ENCODE measurements at places on chromosomes 7 and 10.

DNA sequence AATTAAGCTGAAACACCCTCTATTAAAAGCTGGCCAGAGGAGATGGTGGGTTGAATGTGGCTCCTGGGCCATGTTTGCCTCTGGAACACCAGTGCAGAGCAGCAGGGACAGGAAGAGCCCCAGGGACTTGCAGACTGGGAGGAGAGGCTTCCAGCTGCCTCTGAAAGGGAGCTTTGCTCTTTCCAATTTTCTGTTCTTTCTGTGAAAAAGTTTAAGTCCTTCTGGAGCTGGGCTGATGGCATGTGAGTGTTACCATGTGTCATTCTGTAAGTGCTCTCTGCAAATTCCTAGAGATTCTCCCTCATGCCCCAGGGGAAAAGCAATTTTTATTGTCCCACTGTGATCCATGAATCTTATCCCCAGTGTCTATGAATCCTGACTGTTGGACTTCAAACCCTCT lies 112.8 kb upstream of the LANCL2 start:
- DNase-seq: no peak

GRCh38 chr7:36278620-36279172 lies 111.0 kb upstream of the ANLN start:
- DNase-seq: no peak

- DNase-seq: peak; percentile 58
Observed at GRCh38 chr10:59245686-59246085, 69.2 kb downstream of the PHYHIPL start.

GRCh38 chr10:89171263-89171872 lies 35.7 kb downstream of the CH25H start:
- no peak for DNase-seq

DNA sequence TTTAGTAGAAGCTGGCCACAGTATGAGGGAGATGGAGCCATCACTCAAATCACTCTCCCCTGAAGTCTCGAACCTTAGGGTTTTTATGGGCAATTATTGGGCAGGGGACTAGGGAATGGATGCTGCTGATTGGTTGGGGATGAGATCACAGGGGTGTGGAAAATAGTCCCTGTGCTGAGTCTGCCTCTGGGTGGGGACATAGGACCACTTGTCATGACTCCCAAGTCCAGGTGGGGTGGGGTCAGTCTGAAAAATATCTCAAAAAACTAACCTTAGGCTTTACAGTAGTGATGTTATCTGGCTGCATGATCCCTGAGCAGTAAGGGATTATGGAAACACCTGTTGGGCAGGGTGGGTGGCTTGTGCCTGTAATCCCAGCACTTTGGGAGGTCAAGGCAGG lies 98.6 kb downstream of the XRCC2 start:
- DNase-seq: no peak

DNA sequence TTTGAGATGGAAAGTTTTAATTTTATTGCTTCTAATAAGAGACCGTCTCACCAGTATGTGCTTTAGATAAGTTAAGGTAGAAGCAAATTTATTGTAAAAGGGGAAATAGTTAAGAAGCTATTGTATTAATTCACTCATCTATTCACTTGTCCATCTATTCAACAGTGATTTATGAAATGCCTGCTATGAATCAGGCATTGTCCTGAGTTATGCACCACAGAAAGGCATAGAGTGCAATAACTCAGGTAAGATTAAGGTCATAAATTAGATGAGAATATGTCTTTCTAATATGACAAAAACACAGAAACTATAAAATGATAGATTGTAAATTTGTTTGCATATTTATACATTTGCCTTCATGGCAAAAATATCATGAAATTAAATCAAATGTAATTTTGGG lies 379.3 kb upstream of the PCDH15 start:
- no peak for DNase-seq

GRCh38 chr10:3071405-3072198 lies 4.3 kb downstream of the PFKP start:
- DNase-seq: peak; percentile 47

- DNase-seq: no peak
Observed at GRCh38 chr10:16787361-16787791, 29.8 kb downstream of the RSU1 start.

- no peak for DNase-seq
Observed at GRCh38 chr10:63722537-63722936, 201.3 kb downstream of the REEP3 start.
